Diencephalon (tissue), 1 donor: ENCODE measurements at places on chromosomes 5 and 9. TPM values are rescaled to one million over a fixed set of nuclear protein-coding genes. Genes with fewer than 3 reads are reported as not detected.

Gene EIF4E1B
- 0.46 TPM for total RNA-seq

Gene EPB41L4B
- 19.8 TPM for total RNA-seq

Gene GCNT1
- total RNA-seq: 3.9 TPM

Gene LEAP2
- total RNA-seq: 1.2 TPM

Gene GPX3
- 9.0 TPM for total RNA-seq

Gene TRIP13
- total RNA-seq: 8.8 TPM

Gene GNE
- total RNA-seq: 41.1 TPM

Gene SPATA31C1
- total RNA-seq: not detected

Gene RNF180
- 110 TPM for total RNA-seq

Gene CCDC152
- 14.1 TPM for total RNA-seq

Gene FBLL1
- total RNA-seq: 53.7 TPM
